ENCODE measurements at places on chromosomes 16 and 17. TPM values are rescaled to one million over a fixed set of nuclear protein-coding genes. Genes with fewer than 3 reads are reported as not detected.

GRCh38 chr17:42459801-42460281 lies 1.2 kb downstream of the ATP6V0A1 start:
- H3K36me3 ChIP-seq = peaks cover 5% of the 10 kb centered on the region
- H3K4me3 ChIP-seq = peak overlapping the region; percentile 91
- peaks cover 44% of the 10 kb centered on the region for H3K4me1 ChIP-seq
- H3K27me3 ChIP-seq = peaks cover 8% of the 10 kb centered on the region
- DNase-seq = peak; percentile 4

- no peaks in the 10 kb centered on the region for H3K36me3 ChIP-seq
- DNase-seq = no peak
- no peak overlapping the region for H3K27ac ChIP-seq
Observed at GRCh38 chr16:73572135-73572828, 524.4 kb upstream of the ZFHX3 start.

COL1A1 gene
- total RNA-seq = 1.2 TPM

NPIPB6 gene
- total RNA-seq = 4.1 TPM
